Myocyte (in vitro differentiated cells): ENCODE measurements at places on chromosomes 1 and 21.

DNA sequence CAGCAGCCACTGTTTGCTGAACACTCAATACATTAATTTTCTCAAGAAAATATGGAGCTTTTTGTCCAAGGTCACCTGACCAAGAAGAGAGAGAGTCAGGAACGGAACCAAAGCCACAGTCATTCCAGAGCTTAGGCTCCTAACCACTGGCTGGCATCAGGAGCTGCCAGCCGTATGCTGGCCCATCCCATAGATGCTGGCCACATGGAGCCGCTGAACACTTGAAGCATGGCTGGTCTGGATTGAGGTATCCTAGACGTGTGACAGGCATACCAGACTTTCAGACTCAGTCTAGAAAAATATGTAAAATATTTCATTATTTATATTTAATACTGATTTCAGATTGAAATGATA is 458.7 kb downstream of the MATN1 start:
- DNase-seq: no peak

DNA sequence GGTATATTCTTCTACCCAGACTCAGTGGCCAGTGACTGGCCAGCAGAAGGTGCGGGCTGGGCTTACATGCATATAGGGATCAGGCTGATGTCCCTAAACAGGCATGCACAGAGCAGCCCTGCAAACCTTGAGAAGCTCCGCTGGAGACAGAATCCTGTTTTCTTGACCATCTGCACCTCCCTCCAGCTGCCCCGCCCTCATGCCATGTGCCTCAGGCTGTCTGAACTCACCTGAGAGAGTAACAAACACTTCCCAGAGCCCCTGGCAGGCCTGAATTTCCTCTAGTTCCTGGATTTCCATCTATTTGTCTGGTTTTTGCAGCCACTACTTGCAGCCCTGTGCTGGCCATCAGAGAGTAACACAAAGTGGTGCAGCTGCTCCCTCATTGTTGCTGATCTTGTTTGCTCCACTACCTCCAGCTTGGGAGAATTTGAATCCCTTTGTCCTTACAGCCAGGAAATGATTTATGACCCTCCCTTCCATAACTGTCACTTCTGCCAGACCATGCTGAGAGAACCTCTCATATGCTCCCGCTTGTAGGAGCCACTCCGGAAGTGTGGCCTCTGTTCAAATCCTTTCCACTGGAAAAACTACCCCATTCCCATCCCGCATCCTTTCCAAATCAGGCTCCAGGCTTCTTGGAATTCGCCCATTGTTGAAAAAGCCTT is 113.6 kb downstream of the NMNAT2 start:
- no peak for DNase-seq

DNA sequence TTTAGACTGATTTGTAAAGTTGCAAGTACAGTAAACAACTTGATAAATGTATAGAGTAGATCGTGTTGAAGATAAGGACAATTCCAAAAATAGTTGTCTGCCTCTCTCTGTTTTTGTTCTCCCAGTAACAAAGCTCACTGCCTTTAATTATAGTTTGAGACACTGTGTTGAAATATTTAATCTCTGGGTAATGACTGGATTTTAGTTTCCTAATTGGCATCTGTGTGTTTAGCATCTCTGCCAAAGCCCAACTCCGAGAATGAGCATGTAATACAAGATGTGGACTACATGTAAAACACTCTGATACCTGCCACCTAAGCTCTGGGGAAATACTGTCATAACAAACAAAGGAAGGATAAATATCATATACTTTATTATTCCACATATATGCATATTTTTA is 27.7 kb upstream of the SDE2 start:
- no peak for DNase-seq

GRCh38 chr1:211687462-211688215 is 12.2 kb upstream of the NEK2 start:
- DNase-seq: no peak

DNA sequence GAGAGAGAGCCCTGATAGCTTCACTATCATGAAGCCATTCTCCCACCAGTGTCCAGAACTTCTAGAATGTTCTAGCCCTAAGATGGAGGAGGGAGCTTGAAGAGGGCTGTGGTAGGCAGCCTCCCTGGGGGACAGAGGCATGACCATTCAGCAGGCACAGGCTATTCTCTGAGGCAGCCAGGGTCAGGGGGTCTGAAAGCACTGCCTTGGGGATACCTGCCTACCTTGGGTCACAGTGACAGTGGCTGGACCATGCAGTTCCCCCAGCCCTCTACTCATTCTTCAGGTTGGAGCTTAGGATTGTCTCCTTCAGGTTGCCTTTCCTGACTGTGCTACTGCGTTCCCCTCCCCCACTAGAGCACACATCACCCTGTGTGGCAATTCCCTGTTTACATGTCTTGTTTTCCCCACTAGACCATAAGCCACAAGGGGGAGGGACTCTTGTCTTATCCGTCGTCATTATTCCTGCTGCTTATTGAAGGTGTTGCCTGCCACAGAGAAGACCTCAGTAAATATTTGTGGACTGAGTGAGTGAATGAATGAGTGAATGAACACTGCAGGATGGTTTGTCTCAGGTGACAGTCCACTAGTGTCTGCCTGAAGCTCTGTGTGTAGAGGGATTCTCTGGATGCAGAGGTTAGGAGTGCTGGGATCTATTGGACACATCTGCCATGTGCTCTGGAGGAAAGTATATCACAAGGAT is 5.2 kb downstream of the ZDHHC18 start:
- DNase-seq: no peak

- DNase-seq: no peak
These were observed 574.7 kb upstream of the ZP4 start for GRCh38 chr1:238465449-238465848.

GRCh38 chr1:39818482-39818881 is 29.8 kb upstream of the BMP8B start:
- DNase-seq: peak; percentile 34

GRCh38 chr1:178284058-178284457 is 190.2 kb downstream of the RASAL2 start:
- no peak for DNase-seq

DNA sequence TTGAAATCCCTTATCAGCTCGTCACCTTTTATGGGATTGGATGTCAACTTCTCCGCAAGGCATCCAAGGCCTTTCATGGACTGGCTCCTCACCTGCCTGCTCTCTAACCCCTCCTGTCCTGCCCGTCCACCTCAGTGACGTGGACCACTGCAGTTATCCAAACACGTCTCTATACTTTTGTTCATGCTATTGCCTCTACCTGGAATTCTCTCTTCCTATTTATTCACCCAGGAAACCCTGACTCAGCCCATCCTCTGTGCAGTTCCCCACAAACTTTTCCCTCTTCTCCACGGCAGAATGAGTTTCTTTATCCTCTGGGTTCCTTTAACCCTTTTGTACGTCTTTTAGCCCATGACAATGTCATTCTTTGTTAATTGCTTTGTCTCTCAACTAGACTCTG is 5.1 kb upstream of the UTP25 start:
- no peak for DNase-seq

DNA sequence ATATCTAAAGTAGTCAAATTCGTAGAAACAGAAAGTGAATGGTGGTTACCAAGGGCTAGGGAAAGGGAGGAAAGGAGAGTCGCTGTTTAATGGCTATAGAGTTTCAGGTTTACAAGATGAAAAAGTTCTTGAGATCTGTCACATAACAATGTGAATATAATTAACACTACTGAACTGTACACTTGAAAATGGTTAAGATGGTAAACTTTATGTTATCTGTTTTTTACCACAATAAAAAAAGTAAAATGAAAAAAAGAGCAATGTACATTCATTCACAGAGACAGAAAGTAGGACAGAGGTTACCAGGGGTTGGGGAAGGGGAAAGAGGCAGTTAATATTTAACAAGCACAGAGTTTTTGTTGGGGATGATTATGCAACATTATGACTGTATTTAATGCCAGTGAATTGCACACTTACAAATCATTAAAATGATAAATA is 53.3 kb upstream of the SEC16B start:
- DNase-seq: no peak

GRCh38 chr1:110916669-110917306 is 43.8 kb downstream of the CD53 start:
- DNase-seq: peak; percentile 18

- no peak for DNase-seq
These were observed 2.4 kb downstream of the CCSAP start for GRCh38 chr1:229340496-229340895.

GRCh38 chr1:1146596-1146995 is 27.1 kb upstream of the TTLL10 start:
- no peak for DNase-seq

DNA sequence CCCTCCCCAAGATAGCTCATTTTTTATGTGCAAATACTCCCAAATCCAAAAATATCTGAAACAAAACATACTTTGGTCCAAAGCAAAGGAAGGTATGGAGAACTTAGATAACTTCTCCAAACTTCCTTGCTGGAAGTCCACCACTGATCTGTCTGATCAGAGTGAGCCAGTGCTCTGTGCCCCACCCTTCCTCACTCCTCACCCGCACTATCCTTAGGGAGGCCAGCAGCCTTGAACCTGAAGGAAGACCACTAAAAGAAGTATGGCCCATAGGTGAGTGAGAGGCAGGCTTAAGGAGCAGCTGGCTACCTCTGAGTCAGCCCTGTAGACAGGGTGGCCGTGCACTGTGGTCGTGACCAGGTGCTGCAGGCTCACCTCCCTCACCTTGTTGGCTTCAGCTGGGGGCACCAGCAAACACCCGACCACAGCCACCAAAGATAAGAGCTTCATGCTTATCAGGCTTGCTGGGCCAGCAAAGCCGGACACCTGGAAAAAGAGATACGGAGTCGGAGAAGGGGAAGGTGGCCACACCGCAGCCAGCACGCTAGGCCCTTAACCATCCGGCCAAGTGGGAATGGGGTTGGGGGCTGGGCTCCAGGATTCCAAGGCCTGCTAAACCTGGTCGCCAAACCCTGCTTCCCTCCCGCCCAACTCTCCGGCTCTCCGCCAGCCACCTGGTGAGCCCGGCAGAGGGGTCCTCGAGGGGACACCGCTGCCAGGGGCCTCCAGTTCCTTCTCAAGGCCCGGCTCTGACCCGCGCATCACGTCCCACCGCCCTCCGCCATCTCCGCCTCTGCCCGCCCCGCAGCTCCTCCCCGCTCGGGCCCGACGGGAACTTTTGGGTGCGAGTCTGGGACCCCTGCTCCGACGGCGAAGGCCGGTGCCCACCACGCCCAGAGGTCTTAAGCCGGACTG is 543 bp downstream of the TMEM9 start:
- no peak for DNase-seq

DNA sequence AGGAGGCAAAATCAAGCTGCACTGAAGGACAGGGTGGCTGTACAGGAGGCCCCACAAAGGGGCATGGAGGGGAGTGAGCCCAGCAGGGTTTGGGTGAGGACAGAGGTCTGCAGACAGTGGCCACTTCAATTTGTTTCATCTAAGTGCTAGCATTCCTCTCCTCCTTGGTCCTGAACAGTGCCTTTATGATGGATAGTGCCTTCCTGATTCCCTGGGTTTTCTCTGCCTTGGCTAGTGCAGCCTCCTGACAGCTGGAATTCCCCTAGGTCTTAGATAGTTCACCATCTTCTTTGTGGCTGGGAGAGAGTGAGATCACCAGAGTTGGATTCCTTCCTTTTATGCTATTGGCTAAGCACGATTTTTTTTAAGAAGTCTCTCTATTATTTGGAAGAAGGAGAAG is 3.8 kb upstream of the HPCAL4 start:
- DNase-seq: peak; percentile 64

- no peak for DNase-seq
These were observed 128.5 kb downstream of the PROX1 start for GRCh38 chr1:214116258-214116657.

- DNase-seq: peak; percentile 7
These were observed 17.5 kb downstream of the RD3 start for GRCh38 chr1:211474451-211474850.

DNA sequence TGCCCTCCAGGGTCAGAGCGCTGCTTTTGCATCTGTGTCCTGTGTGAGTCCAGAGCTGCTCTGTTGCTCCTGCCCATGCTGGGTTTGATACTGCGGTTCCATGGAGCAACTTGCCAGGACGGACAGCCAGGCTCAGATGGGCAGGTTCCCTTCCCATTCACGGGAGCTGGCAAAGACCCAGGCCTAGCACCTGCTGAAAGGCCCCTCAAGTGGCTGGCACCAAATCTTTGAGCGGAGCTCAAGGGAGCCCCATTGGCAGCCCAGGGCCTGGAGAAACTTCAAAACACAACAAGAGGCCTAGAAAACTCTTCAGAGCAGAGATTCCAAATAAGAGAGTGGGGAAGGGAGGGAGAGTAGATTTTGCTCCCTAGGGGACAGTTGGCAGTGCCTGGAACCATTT is 97.2 kb downstream of the ACTL8 start:
- DNase-seq: no peak

GRCh38 chr1:40948741-40949443 is 30.6 kb upstream of the CTPS1 start:
- DNase-seq: peak; percentile 88

DNA sequence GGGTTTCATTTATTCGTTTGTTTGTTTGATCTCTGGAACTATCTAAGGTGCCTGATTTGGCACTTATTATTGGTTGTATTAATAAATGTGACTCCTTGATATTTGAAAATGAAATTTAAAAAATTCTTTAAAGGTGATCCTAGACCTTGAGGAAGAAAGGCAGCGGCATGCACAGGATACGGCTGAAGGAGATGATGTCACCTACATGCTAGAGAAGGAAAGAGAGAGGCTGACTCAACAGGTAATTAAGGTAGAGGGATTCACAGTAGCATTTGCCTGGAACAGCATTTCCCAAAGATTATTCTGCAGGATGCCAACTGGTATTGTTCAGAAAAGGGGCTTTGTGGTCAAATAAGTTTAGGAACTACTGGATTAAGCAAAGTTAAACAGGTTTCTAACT is 54.4 kb upstream of the WNT2B start:
- no peak for DNase-seq

- no peak for DNase-seq
These were observed 398.1 kb downstream of the MATN1 start for GRCh38 chr1:30325085-30325935.

GRCh38 chr1:177274687-177275211 is 104.0 kb downstream of the BRINP2 start:
- peak; percentile 96 for DNase-seq

DNA sequence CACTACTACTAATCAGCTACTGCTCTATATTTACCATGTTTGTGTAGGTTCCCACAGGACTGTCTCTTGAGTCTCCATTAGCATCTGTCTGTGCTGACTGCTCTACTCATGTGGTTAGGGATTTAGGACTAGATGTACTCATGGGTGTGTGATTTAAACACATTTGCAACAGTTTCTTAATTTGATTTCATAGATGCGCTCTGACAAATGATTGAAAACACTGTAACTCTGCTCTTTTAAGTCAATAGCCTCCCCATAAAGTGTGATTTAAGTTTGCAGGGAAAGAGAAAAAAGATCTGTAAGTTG is 809.3 kb downstream of the NCAM2 start:
- peak; percentile 5 for DNase-seq

- DNase-seq: no peak
These were observed 130.8 kb downstream of the PRDM2 start for GRCh38 chr1:13830616-13831280.
